ENCODE measurements at places on chromosomes 7 and 10. TPM values are rescaled to one million over a fixed set of nuclear protein-coding genes. Genes with fewer than 3 reads are reported as not detected.

The MALRD1 gene
- polyA plus RNA-seq = not detected

The MCU gene
- polyA plus RNA-seq = 6.0 TPM

The PTEN gene
- 34.1 TPM for polyA plus RNA-seq

The POU6F2 gene
- not detected for polyA plus RNA-seq

The NME8 gene
- not detected for polyA plus RNA-seq

The CDHR1 gene
- 0.08 TPM for polyA plus RNA-seq

Data from naive B cell (primary cell).